HTR-8/SVneo (cell line): ENCODE measurements at places on chromosomes 7 and 10.

DNA sequence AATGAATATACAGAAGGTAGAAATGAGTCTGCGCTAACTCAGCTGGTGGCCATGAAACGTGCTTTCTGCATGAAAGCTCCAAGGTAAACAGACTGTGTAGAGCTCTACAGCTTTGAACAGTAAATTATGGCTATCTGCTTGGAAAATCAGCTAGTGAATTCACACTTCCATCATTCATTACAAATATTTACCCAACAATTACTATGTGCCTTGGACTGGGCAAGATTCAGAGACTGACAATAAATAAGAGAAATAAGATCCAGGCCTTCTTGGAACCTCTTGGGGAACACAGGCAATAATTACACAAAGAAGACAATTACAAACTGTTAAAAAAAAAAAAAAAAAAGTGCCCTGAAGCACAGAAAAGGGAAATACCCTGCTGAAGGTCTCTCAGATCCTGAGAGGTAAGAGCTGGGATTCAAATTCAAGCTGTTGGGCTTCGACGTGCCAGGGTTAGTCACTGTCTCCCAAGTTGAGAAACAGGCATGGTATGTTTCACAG is 15.8 kb downstream of the TSPAN12 start:
- DNase-seq = no peak

GRCh38 chr10:96295475-96295874 is 8.8 kb upstream of the DNTT start:
- DNase-seq = no peak

DNA sequence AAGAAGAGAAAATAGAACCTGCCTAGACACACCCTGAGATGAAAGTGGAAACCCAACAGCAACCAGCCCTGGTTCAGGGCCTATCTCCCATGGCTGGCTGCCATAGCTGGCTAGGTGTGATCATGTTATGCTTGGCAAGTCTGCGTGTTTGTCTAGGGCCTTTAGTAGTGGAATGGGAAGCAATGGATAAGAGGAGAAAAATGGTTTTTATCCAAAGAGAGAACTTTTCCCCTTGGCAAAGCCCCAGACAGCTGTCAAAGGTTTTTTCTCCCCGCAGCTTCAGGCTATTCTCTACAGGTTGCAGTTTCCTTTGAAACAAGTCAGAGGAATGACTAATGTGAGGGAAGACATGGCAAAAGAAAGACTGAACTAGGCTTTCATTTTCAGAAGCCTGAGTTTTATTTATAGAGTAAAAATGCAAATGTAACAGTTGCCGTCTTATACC is 161.5 kb downstream of the SEMA3D start:
- DNase-seq = no peak

GRCh38 chr7:134532180-134532953 is 5.0 kb downstream of the AKR1B10 start:
- no peak for DNase-seq

GRCh38 chr7:149860821-149861727 is 12.7 kb upstream of the ATP6V0E2 start:
- no peak for DNase-seq

GRCh38 chr7:8817448-8818036 is 384.1 kb downstream of the NXPH1 start:
- no peak for DNase-seq

- DNase-seq = no peak
These were observed 34.0 kb upstream of the TMEM273 start for GRCh38 chr10:49222170-49222569.

GRCh38 chr7:22487978-22488642 is 11.9 kb downstream of the STEAP1B start:
- DNase-seq = no peak

- DNase-seq = no peak
These were observed 22.7 kb upstream of the EMX2 start for GRCh38 chr10:117519879-117520278.

- DNase-seq = peak; percentile 1
These were observed 71.0 kb downstream of the CASD1 start for GRCh38 chr7:94580601-94581000.

- no peak for DNase-seq
These were observed 112.2 kb downstream of the EXOC4 start for GRCh38 chr7:133364959-133365690.

GRCh38 chr10:132827423-132827789 is 41.5 kb upstream of the NKX6-2 start:
- no peak for DNase-seq

DNA sequence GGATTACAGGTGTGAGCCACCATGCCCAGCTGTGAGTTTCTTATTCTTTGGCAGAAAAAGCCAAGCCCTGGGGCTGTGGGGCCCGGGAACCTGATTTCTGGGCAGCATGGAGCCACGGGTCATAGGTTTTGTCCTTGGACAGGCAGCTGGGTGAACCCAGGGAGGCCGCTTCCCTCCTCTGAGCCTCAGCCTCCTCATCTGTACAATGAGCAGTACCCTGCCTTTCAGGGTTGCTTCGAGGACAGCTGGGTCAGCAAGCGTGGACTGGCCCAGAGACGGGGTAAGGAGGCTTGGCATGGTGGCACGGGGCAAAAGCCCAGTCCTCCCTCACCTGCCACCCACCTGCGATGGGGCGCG is 84.1 kb upstream of the GNA12 start:
- DNase-seq = no peak

DNA sequence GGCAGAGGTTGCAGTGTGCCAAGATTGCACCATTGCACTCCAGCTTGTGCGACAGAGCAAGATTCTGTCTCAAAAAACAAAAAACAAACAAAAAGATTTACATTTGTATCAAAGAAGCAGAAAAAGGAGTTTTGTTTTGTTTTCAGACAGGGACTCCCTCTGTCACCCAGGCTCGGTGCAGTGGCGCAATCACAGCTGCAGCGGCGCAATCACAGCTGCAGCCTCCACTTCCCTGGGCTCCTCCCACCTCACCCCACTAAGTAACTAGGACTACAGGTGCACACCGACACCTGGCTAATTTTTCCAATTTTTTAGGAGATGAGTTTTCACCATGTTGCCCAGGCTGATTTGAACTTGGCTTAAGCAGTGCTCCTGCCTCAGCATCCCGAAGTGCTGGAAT is 1.8 kb downstream of the ARMC10 start:
- DNase-seq = no peak

- no peak for DNase-seq
These were observed 66.5 kb downstream of the UBE2H start for GRCh38 chr7:129886167-129886817.

DNA sequence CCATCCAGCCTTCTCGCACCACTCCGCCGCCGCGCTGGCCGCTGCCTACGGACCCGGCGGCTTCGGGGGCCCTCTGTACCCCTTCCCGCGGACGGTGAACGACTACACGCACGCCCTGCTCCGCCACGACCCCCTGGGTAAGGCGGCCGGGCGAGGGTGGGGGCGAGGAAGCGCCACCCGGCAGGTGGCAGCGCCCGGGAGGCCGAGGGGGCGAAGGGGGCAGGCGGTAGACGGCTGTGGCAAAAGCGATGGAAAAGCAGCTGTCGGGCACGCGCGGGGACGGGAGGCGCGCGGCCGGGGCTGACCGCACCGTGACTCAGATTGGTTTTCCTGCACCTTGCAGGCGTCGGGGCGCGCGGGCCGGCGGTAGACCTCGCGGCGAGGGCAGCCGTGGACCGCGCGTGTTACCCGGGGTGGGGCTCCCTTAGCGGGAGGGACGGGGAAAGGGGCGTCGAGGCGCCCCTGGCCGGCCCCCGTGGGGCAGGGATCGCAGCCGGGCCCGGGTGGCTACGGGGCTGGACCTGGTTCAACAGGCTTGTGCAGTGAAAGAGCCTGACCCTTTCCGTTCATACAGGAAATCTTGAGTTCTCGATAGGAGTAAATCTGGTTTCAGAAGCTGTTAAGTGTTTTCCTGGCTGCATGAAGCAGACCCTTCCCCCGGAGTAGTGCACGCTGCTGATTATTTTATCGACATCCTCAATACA is 608 bp downstream of the HHEX start:
- DNase-seq = peak; percentile 58

DNA sequence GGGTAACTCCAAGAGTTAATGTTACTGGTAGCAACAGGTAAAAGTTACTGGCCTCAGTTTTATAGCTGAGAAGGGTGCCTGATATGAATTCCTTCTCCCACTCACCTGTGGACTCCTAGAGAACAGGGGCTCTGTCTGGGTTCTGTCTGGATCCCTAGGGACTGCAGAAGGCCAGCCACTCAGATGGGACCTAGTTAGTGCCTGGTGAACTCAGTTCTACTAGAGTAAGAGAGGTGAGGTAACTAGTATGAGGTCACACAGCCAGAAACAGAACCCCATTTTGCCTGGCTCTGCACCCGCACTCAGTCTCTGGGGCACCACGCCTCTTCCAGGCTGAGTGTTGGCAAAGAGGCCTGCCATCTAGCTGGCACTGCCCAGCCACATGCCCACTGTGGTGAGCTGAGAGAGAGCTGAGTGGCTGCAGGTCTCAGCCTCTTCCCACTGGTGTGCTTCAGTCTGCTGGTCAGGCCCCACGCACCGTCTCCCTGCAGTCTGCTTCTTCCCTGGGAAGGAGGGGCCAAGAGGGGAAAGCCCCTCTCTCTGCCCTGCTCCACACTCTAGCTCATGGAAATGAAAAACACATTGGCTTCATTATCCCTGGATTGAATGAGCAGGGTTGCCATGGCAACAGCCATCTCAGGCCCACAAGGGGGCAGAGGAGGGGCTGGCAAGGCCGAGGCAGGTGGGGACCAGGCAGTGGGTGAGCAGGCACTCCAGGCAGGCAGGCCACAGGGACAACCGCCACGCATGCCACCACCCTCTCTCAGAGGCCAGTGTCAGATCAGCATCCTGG is 110.6 kb downstream of the ZMIZ1 start:
- DNase-seq = no peak

DNA sequence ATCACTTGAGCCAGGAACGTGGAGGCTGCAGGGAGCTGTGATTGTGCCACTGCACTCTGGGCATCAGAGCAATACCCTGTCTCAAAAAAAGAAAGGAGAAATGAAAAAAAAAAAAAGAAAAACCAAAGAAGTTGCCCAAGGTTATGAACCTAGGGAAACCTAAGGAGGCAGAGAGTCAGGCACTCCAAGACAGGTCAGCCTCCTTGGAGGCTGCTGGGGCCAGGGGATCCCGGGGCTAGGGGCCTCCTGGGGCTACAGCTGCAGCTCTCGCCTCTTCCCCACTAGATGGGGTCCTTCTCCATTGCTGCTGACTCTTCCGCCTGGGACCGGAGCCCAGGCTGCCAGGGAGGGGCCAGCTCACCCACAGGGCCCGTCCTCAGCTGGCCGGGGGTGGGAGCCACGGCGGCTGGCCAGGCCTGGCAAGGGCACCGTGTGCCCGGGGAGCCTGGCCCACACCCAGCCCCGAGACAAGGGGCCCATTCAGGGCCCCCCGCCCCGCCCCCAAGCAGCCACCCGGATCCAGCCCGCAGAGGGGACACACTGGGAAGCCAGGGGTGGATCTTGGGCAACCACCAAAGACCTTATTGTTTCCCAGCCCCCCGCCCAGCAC is 1.7 kb upstream of the SPACDR start:
- peak; percentile 55 for DNase-seq

DNA sequence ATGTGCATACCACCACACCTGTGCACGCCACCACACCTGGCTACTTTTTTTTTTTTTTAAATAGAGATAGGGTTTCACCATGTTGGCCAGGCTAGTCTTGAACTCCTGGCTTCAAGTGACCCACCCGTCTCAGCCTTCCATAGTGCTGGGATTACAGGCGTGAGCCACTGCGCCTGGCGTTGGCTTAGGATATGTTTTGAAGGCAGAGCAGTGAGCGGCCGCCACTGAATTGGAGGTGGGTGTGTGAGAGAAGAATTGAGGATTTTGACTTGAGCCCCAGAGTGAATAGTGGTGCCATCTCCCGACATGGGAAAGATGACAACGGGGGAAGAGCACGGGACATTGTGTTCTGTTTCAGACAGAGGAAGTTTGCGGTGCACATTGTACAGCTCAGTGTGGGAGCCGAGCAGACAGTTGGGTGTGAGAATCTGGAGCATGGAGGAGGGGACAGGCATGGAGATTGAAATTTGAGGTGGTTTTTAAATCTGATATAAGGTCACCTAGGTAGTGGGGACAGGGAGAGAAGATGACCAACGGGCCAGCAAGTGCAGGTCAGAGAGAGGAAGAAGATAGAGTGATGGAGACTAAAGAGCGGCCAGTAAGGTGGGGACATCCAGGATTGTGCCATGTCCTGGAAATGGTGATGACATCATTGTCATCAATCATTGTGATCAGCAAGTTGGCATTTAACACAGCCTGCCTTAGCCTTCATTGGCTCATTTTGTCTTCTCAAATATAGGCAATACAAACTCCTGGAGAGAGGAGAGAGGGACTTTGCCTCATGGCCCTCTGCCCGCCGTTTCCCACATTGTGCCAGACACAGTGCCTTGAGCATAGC is 35.8 kb downstream of the VWA2 start:
- DNase-seq = no peak

DNA sequence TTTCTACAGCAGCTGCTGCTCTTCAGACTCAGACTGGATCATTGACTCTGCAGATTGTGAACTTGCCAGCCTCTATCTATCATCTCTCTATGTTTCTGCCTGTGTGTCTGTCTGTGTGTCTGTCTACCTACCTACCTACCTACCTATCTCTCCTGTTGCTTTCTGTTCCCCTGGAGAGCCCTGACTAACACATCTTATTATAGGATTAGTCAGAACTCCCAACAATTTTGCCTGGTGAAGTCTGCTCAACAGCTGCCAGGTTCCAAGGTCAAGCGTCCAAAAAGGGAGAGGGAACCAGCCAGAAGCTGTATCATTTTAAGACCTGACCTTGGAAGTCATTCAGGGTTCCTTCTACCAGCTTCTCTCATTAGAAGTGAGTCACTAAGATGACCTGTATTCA is 579.0 kb upstream of the DPP6 start:
- DNase-seq = no peak

DNA sequence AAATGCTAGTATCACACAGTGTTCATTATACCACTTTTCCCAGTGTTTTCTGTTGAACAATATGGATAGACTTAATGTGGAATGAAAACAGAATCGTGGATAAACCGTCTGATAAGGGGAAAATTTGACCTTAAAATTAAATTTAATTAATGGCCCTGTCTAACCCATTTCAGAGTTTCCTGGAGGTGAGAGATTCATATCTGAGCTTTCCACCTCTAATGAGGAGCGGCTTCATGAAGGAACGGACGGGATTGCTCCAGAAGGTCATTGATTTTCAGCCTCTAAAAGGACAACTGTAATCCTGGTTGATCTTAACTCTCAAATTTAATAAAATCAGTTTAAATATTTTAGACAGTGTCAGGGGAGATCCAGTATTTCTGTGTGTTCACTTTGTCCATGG is 874.9 kb downstream of the GRID1 start:
- DNase-seq = no peak

DNA sequence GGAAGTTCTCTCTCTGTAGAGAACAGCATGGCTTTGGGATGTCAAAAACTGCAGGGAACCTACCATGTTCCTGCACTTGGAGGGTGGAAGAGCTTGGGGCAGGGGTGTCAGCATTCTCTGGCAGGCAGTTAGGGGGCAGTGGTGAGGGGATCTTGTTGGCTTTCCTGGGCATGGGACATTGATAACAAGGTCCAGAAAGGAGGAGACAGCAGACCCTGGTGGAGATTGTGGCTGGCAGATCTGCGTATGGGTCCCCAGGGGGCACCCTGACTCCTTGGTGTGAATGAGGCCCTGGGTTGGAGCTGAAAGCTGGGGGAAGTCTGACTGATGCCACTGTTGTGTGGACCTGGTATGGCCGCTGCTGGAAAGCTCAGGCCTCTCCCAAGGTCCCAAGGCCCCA is 22.9 kb upstream of the CAMK2B start:
- peak; percentile 66 for DNase-seq

- DNase-seq = no peak
These were observed 291.0 kb downstream of the RNLS start for GRCh38 chr10:88292185-88292514.
